ENCODE measurements at places on chromosomes 2 and 18. TPM values are rescaled to one million over a fixed set of nuclear protein-coding genes. Genes with fewer than 3 reads are reported as not detected.

The GNAL gene
- 0.22 TPM for total RNA-seq

The NFU1 gene
- 24.3 TPM for total RNA-seq

The RBM44 gene
- 0.69 TPM for total RNA-seq

The RELCH gene
- total RNA-seq = 45.4 TPM

The NYAP2 gene
- total RNA-seq = not detected

The IL36RN gene
- total RNA-seq = not detected

The UGT1A8 gene
- not detected for total RNA-seq

The SPC25 gene
- total RNA-seq = 0.18 TPM
